Activated T-helper 9 cell treated with anti-CD3 and anti-CD28 coated beads, Interleukin-2, amount 50 U/mL, for 16 hours (primary cell): ENCODE measurements at places on chromosomes 2 and 18.

DNA sequence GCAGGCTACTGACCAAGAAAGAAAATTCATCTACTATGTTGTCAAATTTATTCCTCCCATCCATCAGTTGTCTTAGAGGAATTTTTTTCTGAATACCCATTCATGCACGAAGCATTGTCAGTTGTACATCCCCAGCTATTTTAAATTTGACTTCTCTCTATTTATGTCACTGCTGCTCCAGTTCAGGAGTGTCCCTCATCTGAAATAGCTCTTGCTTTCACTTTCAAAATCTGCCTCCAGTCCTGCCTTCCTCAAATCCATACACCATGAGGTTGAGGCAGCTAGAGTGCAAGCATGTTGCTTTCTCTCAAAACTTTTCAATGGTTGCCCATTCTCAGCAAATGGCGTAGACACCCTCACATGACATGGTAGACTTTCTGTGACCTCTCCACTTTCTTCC, 335.4 kb upstream of the CDH2 start:
- DNase-seq = no peak

DNA sequence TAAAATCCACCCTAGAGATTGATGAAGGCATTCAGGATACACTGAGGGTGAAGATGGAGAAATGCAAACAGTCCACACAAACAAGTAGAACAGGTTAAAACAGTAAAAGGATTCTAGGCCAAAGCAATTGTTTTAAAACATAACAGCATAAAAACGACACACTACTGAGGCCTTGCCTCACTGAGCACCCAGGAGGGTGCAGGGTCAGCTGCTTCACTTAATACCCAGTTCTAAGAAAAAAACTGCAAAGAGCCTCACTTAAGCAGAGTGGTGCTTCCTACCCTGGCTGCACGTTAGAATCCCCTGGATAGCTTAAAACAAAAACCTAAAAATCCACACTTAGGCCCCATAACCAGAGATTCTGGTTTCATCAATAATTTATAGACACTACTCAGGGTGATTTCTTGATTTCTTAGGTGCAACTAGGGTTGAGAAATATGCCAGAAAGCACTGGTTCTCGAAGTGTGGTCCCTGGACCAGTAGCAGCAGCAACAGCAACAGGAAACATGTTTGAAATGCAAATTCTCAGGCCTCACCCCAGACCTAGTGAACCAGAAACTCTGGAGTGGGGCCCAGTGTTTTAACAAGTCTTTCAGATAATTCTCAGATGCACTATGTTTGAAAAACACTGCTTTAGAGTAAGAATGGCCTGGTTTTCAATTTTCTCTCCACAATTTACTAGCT, 279.1 kb downstream of the ZEB2 start:
- no peak for DNase-seq

- DNase-seq = no peak
These were observed 399.4 kb downstream of the SOCS6 start for GRCh38 chr18:70688286-70688685.

GRCh38 chr2:42566837-42567321, 1.6 kb upstream of the MTA3 start:
- no peak for DNase-seq

- no peak for DNase-seq
These were observed 62.2 kb downstream of the KIAA2012 start for GRCh38 chr2:202135091-202135874.

DNA sequence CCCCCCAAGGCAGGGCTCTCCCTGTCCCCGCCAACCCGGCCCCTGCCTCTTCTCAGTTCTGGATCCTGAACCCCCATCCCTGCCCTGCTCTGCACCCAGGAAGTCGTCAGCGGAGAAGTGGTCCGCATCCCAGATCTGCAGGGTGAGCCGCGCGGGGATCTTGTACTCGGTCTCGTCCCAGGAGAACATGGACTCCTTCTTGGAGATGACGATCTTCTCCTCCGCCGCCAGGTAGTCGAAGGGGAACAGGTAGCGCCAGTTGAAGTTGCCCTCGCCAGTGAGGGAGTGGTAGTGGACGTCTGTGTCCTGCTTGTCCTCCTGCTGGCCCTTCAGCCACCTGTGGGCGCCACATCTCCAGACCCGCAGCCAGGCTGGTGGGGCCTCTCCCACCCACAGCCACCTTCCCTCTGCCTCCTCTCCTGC, 16.3 kb downstream of the OTOF start:
- no peak for DNase-seq

- no peak for DNase-seq
These were observed 125.8 kb upstream of the ZNF804A start for GRCh38 chr2:184472481-184472880.

DNA sequence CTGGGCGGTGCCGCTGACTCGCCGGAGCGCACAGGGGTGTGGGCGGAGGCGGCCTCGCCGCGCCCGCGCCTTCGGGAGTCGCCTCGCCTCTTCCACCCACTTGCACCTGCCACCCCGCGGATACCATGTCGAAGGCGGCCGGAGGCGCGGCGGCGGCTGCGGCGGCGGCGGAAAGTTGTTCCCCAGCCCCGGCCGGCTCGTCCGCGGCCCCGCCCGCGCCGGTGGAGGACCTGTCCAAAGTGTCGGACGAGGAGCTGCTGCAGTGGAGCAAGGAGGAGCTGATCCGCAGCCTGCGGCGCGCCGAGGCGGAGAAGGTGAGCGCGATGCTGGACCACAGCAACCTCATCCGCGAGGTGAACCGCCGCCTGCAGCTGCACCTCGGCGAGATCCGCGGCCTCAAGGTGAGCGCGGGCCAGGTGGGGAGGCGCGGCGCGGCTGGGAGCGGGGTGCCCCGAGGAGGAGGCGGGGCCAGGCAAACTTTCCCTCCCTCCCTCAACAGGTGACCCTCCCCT, 766 bp downstream of the CCDC85A start:
- DNase-seq = no peak

DNA sequence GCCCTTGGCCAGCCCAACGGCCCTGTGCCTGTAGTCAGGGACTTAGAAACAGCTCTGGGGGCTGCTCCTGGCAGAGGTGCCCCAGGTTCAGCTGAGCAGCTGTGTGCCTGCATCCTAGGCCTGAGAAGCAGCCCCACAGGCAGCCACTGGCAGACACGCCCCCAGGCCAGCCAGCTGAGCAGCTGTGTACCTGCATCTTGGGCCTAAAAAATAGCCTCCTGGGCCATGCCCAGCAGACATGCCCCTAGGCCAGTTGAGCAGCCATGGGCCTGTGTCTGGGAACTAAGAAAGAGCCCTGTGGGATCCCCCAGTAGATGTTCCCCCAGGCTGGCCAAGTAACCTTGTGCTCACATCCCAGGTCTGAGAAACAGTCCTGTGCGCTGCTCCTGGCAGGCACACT, 64.0 kb downstream of the TBR1 start:
- DNase-seq = no peak

GRCh38 chr2:39542523-39542922, 105.4 kb upstream of the MAP4K3 start:
- no peak for DNase-seq

DNA sequence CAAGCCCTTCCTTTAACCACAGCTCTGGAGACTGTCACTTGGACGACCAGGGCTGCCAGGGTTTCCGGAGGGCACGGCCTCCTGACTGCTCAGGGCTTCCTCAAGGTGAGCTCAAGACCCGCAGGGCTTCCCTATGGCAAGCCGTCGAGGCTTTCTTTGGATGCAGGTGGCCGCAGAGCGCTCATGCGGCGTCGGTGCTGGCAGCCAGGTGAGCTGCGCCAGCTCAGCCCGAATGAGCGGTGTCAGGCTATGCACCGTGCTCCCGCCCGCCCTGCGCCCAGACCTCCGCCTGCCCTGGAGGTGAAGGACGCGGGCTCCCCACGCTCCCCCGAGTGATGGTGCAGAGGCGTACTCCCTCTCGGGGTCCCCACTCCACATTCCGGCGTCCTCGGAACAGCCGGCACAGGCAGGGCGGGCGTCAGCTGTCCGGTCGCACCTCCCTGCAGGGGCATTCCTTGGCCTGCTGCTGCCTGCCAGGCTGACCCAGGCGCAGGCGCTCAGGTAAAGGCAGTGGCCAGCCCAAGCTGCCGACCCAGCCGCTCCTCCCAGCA, 20.8 kb upstream of the TUBB6 start:
- DNase-seq = no peak

- DNase-seq = no peak
These were observed 16.8 kb downstream of the RAB11FIP5 start for GRCh38 chr2:73095910-73096309.

DNA sequence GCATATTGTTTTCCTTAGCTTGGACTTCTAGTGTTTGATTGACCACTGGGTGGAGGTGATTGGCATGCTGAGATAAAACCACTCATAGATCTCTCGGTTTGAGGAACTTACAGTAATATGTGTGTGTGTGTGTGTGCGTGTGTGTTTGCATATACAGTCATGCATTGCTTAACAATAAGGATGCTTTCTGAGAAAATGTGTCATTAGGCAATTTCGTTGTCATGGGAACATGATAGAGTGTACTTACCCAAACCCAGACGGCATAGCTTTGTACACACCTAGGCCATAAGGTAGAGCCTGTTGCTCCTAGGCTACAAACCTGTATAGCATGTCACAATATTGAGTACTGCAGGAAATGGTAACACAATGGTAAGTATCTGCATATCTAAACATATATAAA, 167.3 kb downstream of the NYAP2 start:
- DNase-seq = no peak

GRCh38 chr18:45107425-45107824, 426.7 kb downstream of the SETBP1 start:
- DNase-seq = no peak
